ENCODE measurements at places on chromosomes 6 and 20. TPM values are rescaled to one million over a fixed set of nuclear protein-coding genes. Genes with fewer than 3 reads are reported as not detected.

FYN gene
- 664 TPM for total RNA-seq

TULP1 gene
- total RNA-seq: not detected

OOEP gene
- total RNA-seq: not detected

RIMS4 gene
- not detected for total RNA-seq

OPRL1 gene
- total RNA-seq: 1.1 TPM

EPM2A gene
- 14.7 TPM for total RNA-seq

CPNE5 gene
- total RNA-seq: 0.70 TPM

CD2AP gene
- 25.8 TPM for total RNA-seq

DNA sequence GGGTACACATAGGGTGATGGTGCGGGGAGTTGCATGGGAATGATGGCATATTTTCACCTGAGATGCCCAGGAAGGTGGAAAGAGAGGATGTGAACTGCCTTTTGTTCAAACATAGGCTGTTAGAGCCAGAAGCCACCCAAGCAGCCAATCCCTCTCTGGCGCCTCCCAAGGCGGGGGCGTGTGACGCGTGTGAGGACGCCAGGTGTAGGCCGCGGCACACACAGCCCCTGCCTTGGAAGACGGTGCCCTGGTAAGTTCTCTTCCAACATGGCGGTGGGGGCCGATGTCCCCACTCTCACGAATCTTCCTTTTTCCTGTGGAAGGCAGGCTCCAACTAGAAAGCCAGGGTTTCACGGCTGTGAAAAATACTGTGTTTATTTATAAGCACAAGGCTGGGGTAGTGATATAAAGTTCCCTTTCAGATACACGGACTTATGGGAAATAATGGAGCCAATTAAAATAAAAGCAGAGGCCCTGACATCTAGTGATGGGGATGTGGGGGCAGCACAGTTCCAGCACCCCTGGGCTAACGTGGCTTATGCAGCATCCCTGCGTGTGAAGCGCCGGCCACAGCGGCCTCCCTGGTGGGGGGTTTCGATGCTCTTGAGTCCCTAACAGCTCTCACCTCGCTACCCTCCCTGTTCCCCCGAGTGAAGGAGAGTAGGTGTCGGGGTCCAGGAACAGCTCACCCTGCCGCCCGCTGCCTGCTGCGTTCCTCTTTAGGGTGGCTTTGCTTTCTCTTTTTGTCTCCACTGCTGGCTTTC lies 28.3 kb downstream of the CDH4 start:
- DNase-seq: no peak

DNA sequence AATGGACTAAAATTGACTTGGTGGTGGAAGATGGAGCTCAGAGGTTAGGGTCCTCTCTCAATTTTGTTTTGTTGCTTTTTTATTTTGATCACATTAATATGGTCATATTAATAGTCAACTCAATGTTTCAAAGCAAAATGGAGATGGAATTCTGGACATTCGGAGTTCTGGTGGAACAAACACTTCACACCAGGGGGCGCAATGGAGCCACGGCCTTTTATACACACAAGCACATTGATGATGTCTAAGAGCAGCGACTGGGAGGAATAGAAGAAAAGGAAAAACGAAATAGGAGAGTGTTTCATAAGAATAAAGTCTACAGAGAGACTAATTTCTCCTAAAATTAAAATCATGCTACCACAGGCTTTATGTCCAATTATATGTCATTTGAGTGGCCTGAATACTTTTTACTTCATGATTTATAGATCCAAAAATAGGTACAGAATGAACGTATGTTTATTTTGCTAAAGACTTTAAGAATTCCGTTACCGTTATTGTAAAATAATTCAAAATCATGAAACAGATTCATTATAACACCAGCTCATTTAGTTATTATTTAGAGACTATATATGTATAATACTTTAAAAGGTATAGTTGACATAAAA lies 197.6 kb upstream of the SASH1 start:
- DNase-seq: peak; percentile 22

- DNase-seq: peak; percentile 40
Observed at GRCh38 chr20:38633577-38634093, 32.0 kb downstream of the ARHGAP40 start.

DNA sequence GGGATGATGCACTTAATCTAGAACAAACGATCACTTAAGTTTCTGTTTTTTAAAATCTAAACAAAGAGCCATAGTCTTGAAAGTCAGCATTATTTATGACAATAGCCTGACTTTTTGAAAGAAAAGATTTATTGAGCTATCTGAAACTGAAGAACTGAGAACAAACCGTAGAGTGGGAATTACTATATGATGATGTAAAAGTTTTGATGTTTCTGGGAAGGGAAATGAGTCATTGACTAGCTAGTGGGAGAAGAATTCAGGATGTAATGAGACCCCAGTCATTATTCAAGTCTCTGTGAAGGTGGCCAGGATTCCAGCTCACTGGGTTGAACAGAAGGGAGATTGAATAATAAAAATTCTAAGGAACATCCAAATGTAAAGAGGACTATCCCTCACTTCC lies 83.4 kb upstream of the FABP7 start:
- no peak for DNase-seq

DNA sequence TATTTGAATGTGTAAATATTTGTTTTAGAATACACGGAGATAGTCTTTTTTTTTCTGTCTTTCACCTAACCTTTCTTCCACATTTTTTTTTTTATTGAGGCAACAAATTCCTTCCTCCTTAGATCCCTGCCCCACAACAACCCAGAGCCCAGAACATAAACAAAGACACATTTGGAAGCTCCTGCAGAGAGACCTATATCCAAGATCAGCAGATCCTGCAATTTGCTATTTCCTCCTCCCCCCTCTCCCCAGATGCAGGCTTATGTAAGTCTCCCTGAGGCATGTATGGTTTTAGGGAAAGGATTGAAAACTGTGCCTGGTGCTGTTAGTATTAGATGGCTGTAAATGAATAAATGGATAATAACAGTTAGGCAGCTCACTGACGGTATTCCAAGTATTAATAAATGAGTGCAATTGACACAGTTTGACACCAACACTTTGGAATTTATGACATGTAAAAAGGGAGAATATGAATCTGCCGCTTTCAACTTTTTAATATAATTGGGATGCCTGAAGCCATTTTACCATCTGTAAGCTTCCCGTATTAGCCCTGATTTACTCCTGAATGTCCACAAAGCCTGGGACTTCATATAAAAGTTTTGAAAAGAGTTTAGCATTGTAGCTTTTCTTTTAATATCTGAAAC lies 608.3 kb upstream of the CITED2 start:
- DNase-seq: no peak

DNA sequence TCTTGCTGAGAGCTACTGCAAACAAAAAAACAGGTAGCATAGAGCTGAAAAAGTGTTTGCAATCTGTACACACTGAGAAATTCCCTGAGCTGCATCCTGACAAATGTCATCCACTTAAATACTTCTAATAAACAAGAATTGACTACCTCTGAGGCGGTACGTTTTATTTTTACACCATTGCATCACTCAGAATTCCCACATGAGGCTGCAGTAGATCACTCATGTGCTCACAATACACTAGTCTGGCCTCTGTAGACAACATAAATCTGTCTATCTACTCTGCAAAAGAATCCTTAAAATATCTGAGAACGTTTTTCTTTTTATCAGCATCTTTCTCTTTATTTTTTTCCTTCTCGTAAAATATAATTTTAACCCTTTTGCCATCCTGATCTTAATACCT lies 661.4 kb downstream of the EPHA7 start:
- DNase-seq: no peak

DNA sequence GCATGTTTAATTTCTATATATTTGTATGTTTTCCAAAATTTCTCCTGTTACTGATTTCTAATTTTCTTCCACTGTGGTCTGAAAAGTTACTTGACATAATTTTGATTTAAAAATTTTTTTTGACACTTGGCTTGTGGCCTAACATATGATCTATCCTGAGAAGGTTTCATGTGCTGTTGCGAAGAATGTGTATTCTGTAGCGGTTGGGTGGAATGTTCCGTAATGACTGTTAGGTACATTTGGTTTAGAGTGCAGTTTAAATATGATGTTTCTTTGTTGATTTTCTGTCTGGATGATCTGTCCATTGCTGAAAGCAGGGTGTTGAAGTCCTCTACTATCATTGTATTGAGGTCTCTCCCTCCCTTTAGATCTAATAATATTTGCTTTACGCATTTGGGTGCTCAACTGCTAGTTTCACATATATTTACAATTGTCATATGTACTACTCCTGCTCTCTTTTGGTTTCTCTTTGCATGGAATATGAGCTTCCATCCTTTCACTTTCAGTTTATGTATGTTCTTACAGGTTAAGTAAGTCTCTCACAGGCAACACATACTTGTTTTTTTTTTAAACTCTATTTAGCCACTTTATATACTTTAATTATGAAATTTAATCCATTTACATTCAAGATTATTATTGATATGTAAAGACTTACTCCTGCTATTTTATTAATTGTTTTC lies 19.5 kb upstream of the EDN1 start:
- DNase-seq: no peak

DNA sequence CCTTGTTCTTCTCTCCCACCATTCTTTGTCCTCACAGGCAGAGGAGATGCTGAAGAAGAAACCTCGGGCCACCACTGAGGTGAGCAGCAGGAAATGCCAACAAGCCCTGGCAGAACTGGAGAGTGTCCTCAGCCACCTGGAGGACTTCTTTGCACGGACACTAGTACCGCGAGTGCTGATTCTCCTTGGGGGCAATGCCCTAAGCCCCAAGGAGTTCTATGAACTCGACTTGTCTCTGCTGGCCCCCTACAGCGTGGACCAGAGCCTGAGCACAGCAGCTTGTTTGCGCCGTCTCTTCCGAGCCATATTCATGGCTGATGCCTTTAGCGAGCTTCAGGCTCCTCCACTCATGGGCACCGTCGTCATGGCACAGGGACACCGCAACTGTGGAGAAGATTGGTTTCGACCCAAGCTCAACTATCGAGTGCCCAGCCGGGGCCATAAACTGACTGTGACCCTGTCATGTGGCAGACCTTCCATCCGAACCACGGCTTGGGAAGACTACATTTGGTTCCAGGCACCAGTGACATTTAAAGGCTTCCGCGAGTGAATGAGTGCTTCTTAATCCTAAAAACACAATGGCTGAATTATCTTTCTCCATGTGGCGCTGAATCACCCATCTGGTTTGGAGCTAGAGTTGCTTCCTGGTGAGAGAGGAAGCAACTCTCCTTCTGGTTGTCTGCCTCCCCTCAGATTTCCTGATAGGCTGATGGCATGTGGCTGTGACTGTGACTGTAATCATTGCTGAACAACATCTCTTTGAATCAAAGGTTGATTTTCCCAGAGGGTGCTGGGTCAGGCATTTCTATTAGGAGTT lies 4.6 kb downstream of the MAD2L1BP start:
- no peak for DNase-seq

DNA sequence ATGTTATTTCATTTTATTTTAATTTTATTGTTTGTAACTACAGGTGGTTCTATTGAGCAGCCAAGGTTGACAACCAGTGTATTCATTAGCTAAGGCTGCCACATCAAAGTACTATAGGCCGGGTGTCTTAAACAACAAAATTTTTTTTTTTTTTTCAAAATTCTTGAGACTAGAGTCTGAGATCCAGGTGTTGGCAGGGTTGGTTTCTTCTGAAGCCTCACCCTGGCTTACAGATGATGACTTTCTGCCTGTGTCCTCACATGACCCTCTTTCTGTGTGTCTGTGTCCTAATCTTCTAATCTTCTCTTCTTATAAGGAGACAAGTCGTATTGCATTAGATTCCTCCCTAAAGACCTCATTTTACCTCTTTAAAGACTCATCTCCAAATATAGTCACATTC lies 208.4 kb downstream of the MANEA start:
- no peak for DNase-seq

DNA sequence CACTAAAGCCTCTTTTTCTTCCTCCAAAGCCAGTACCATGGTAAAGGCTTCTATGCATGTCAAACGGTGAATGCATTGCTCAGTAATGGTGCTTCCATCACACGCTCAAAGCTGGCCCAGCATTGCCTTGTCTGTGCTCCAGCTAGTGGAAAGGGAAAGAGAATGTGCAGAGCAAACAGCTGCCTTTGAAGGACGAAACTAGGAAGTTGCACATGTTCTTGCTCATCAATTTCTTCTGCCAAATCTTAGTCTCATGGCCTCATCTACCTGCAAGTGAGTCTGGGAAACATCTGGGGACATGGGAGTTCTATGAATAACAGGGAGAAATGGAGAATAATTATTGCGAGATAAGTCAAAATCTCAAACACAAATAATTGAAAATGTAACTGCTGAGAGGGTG lies 216.5 kb upstream of the SSTR4 start:
- no peak for DNase-seq
